Stimulated activated CD4-positive, alpha-beta T cell treated with anti-CD3 and anti-CD28 coated beads, Interleukin-2, amount 100 ng/mL, for 48 hours (primary cell): ENCODE measurements at places on chromosomes 2 and 18.

DNA sequence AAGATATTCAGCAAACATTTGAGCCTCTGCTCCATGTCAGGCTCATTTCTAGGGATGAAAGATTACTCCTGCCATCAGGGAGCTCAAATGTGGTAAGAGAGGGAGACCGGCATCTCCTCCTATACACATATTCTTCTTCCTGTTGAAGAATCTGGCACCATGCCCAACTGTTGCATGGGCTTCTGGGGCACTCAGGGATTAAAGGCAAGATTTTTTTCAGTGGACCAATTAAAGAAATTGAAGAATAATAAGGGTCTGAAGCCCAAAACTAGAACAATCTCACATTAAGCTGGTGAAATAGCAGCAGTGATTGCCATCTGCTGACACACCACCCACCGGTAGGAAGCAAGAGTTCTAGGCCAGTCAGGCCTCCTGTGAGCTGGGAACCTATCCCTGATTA, 145.4 kb upstream of the LYPD6 start:
- no peak for DNase-seq

DNA sequence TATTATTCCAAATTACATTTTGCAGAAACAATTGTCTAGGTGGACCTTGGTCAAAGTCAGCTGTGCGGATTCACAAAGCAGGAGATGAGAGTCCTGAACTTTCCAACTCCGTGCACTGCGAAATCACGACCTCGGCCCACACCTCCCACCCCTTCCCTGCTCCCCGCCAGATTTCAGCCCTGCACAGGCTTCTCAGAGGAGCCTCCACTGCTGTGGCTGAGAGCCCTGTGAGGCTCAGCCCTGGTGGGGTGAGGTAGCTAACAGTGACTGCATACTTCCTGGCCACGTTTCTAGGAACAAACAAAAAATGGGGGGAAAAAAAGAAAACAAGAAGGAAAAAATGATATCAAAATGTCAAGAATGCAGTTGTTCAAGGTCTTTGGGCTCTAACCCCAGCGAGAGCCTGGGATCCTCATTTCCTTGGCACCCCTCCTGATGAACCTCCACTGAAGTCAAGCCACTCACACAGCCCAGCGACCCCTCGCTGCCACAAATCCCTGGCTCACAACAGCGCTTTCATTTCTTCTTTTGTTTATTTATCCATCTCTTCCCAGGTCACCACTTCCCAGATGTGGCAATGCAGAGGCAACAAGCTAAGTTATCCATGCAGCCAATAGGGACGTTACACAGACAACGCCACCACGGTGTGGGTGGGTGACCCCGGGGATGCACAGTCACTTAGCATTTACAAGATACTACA, 729.7 kb upstream of the ID2 start:
- no peak for DNase-seq

- DNase-seq, result no peak
Measured at GRCh38 chr2:123853161-123853560, 171.9 kb upstream of the CNTNAP5 start.

GRCh38 chr18:13534631-13535030, 191.7 kb downstream of the FAM210A start:
- no peak for DNase-seq

- no peak for DNase-seq
Measured at GRCh38 chr2:181977661-181978350, 7.8 kb upstream of the PPP1R1C start.

GRCh38 chr2:85578243-85579180, 1.1 kb downstream of the VAMP8 start:
- no peak for DNase-seq

DNA sequence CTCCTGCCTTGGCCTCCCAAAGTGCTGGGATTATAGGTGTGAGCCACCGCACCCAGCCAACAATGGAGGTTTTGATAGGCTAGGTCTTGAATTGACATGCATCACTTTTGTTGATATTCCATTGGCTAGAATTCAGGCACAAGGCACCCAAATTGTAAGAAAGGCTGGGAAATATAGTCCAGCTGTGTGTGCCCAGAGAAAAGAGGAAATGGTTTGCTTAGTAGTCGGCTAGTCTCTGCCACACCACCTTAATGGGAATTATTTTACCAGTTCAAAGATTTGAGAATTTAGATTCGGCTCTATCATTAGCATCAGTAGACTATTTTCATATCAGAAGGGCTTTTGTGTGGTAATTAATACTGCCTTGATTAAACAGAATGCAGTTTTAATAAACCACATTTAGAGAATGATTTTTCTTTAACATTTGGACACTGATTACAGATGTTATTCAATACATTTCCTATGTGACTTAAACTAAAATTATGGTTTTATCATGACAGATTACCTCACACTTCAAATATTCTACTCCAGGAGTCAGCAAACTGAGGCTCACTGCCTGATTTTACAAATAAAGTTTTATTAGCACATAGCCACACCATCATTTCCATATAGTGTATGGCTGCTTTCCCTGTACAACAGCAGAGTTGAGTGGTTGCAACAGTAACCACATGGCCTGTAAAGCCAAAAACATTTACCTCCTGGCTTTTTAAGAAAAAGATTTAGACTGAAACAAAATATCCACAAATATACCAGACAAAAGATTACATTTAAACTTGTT, 27.4 kb downstream of the DBI start:
- DNase-seq, result no peak

GRCh38 chr2:182826496-182826895, 39.9 kb downstream of the FRZB start:
- DNase-seq, result no peak

- DNase-seq, result no peak
Measured at GRCh38 chr2:181985632-181986205, at the start of gene PPP1R1C. TSS of gene PPP1R1C (plus strand) at chr2:181985853. CDS start at chr2:181986111, 258 bp downstream.

DNA sequence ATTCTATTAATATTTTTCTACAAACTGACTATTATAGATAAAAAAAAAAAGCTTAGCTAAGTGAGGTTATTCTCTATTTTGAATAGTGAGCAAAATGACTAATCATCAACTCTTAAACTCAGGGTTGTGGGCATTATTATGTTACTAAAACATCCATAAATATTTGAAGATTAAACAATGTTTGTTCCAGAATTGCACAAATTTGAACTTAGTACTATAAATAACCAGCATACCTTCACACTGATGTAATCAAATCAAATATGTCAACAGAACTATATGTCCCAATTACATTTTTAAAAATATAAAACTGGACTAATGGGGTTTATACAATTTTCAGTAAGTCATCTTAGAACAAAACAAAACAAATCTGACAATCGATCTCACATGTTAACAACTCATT, 800.9 kb downstream of the LRP1B start:
- DNase-seq, result no peak

- DNase-seq, result peak; percentile 52
Measured at GRCh38 chr2:204110338-204110741, 173.8 kb downstream of the ICOS start.
